ENCODE measurements at places on chromosomes 3 and 15.

DNA sequence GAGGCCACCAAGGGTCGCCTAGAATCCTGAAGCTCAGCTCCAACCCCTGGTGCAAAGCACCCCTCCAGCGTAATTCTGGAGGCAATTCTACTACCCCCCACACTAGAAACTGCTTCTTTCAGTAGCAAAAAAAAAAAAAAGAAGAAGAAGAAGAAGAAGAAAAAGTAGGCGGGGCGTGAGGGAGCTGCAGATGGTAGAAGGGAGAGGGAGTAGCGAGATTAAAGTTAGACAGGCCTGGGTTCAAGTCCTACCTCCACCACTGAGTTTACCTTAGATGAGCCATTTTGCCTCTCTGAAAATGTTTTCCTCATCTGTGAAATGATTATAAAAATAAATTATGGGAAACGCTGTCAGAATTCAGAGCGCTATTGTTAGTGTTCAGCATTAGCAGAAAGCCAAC, 913 bp downstream of the FAM174B start:
- no peak for DNase-seq

DNA sequence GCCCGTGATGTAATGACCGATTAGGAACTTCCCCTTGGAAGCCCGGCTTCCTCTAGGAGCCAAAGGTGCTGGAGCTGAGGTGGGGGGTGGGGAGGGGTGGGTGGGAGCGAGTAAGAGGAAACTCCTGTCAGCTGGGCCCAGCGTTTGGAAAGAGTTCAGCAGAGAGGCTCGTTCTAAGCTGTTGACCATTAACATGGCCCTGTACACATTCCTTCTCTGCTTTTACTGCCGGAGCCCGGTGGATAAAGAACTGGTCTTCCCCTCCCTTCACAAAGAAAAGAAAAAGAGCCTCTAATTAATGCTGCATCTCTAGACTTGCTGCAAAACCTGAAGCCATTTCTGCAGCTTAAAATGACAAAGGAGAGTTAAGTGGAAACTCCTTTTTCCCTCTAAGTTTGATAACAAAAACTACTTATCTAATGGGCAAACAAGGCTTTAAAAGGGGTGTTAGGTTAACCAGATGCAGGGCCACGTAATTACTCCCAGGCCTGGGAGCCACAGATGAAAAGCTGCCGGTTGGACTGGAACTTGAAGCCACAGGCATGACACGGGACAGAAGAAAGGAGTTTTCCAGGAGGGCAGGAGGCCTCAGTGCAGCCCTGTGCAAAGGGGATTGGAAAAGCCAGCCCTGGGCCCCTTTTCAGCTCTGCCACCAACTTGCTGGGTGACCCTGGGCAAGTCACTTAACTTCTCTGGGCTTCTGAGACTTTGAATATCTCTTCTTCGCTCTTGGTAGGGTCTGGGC, 71.3 kb downstream of the SMAD6 start:
- no peak for DNase-seq

DNA sequence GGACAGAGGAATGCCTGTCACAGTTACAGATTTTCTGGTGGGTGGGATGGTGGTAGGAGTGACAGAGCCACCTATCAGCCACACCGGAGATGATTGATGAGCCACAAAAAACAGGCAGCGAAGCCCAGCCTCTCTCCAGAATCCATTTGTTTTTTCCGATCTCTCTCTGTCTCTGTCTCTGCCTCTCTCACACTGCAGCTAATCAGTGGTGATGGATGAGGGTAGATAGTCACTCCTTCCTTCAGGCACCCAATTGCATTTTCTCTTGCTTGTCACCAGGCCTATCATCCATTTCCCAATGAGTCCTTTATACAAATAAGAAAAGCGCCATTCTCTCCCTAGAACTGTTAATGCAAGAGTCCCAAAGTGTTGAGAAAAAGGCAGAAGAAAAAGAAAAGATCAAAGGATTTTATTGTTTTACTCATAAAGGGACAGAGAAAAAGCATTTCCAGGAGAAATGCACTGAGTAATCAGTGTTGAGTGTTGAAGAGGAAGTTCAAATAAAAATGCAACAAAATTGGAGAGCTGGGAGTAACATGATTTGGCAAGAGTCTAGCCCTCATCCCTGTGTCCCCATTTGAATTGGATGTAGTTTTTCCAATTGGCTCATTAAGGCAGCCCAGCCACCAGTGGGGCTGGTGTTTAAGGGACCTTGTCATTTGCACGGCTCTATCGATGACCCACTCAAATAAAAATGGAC, 1089.3 kb downstream of the TUSC7 start:
- DNase-seq, result no peak

- no peak for DNase-seq
These were observed 373.8 kb downstream of the MAGI1 start for GRCh38 chr3:65664931-65665330.

DNA sequence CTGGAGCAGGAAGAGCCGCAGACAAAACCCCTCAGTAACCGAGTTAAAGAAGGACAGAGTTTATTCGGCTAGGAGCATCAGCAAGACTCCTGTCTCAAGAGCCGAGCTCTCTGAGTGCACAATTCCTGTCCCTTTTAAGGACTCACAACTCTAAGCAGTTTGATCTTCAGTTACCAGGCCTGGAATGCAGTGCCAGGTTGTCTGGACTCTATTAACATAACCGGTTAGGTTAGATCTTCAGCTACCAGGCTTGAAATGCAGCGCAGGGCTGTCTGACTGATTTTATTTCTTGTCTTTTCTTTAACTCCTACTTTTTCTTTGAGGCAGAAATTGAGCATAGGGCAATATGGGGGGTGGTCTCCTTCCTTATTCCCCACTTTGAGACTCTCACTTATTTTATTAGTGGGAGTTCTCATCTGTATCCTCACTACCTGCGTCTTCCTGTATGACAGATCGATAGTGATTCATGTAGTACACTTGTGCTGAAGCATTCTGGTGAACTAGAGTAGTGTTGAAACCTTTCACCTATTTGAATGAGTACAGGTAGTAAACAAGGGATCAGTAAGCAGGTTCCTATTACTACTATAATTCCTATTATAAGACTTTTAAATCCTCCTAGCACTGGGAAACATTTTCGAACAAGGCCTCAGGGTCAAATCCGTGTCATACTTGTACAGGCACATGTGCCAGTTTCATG, 325.0 kb downstream of the CGGBP1 start:
- DNase-seq, result no peak

- no peak for DNase-seq
These were observed 47.3 kb downstream of the ZDHHC19 start for GRCh38 chr3:196163666-196164493.

DNA sequence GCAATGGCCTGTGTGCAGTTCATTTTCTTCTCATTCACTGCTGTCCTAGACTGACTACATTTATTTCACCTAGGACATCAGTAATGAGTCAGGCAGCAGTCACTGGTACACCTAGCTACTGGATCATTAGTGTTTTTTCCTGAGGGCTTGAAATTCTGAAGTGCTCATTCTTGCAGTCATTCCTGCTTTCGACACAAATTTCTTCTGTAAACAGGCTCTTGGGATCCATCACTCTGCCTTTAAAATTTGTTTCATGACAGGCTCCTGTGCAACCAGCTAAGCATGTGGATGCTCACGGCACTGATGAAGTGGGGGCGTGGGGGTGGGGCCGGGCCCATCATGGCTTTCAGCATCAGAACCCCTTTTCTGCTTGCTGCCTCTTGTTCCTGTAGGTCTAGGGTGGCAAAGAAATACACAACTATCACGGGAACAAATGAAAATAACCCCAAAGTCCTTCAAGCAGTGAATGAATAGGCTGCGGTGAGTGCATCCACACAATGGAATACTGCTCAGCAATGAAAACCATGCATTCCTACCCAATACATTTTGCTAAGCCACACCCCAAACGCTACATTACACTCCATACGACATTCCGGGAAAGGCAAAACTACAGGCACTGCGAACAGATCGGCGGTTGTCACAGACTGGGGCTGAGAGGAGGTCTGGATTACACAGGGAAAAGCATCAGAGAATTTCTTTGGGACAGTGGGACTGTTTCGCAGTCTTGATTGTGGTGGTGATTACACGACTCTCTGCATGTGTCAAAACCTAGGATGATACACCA, 9.3 kb upstream of the MELTF start:
- DNase-seq, result no peak

DNA sequence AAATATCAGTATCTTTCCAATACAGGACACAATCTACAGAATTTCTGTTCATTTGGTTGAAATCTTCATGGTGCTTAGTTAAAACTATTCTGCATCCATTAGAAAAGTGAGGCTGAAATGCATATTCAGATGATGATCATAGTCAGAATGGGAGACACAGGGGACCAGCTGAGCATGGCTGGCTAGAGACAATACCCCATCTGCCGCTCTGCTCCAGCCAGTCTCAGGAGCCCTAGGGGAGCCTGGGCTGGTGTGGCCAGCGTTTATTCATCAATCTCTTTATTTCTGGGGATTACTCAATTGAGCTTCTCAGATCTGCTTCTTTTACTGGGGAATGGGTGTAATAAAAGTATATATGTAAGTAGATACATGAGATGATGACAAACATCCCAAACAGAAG, 470.9 kb upstream of the CDIN1 start:
- DNase-seq, result no peak

DNA sequence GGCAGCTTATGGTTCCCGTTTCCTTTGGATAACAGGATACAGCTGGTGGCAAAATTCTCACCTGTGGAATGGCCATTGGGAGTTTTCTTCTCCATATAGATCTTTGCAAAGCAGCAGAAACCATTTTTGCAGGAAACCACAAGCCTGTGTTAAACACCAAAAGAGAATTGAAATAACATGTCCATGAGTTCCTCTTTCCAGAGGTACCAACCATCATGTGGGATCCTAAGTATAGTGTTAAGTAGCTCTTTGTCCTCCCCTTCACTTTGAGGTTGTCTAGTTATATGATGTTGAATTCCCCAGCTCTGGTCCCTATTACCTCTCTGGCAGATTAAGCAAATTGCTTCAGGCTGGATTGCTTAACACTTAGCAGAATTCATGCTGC, 94.9 kb downstream of the AKAP13 start:
- no peak for DNase-seq

GRCh38 chr3:50317300-50317699, 5.2 kb downstream of the HYAL2 start:
- no peak for DNase-seq

DNA sequence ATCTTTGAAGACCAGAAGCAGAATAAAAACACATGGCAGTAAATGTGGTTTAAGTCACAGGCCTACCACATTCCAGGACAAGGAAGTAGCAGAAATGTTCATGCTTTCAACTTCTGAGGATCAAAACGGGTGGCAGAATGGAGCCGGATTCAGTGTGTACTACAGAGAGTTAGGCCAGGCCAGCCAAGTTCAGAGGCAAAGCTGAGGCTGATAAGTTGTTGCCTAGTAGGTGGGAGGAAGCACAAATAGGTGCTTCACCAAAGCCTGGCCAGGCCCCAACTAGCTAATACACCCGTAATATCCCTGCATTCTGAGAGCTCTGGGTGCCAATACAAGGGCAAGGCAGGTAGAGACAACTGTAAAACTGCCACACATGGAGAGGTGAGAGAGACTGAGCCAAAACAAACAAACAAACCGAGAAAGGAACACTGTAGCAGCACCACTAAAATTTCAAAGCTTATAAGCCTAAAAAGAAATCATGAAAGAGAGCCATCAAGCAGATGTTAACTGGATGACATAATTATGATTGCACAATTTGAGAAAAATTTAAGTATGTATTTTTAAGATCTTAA, 156.4 kb upstream of the CBLB start:
- no peak for DNase-seq

GRCh38 chr3:148150141-148150540, 547.6 kb upstream of the AGTR1 start:
- no peak for DNase-seq

GRCh38 chr3:23590424-23591273, 215.1 kb upstream of the UBE2E1 start:
- no peak for DNase-seq

DNA sequence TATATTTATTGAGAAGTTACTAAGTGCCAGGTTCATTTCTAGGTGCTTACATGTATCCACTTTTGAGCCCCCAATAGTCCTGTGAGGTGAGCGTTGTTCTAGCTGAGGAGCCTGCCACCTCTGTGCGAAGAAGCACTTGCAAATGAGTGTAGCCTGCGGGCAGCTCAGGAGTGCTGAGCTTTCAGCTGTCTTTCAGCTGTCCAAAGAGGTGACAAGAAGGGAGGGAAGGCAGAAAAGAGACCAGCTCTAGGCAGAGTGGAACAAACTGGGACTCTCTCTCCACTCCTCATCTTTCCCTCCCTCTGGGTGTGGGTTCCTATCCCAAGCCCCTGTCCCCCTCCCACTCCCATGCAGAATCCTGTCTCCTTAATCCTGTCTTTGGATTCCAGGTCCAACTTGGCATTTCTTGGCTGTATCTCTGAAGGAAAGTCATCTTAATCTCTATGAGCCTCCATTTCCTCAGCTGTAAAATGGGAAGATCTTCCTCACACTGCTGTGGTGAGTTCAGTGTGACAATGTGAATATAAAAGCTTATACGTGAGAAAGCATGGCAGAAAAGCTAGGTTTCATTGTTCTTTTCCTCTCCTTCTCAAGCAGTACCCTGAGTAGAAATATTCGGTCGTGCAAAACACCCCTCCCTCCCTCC, 6.7 kb upstream of the SRP14 start:
- DNase-seq, result no peak

GRCh38 chr3:113571360-113571759, 39.0 kb downstream of the SIDT1 start:
- DNase-seq, result no peak

- no peak for DNase-seq
These were observed 19.1 kb upstream of the CCDC174 start for GRCh38 chr3:14632442-14632930.

DNA sequence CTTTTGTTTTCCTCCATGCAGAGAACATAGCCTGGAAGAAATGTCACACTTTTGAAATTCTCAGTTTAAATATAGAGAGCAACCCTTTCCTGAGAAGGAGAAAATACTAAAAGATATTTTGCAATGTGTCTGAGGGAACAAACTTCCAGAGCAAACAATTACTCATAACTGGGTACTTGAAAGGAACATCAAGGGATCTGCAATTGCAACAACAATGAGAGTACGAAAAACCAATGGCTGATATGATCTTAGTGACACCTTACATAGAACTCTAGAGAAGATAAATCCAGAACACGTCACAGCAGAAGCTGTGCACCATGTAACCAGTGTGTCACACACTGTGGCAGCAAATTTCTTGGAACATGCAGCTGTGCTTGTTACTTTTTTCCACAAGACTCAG, 14.6 kb upstream of the ARPP21 start:
- DNase-seq, result no peak

DNA sequence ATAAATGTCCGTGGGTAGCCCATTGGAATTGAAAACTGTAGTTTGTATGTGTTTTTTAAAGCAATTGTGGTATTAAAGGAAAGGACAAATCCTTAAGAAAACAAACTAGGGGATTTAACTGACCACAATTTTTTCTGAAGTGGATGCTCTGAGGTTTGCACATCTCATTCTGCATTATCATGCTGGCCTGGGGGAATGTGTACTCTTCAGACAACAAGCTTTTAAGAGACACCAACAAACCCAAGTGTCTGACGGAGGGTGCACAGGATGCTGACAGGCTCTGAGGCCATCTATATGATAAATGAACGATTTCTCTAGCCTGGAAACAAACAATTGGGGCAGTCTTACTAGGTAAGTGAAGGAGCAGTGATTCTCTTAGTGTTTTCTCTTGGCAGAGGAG, 9.1 kb downstream of the LINS1 start:
- no peak for DNase-seq

GRCh38 chr15:58785355-58785754, 14.3 kb downstream of the MINDY2 start:
- no peak for DNase-seq

All from stimulated activated CD4-positive, alpha-beta T cell treated with anti-CD3 and anti-CD28 coated beads, Interleukin-15, amount 100 ng/mL, for 24 hours (primary cell).